HCT116 (cell line): ENCODE measurements at places on chromosomes 2 and 18. TPM values are rescaled to one million over a fixed set of nuclear protein-coding genes. Genes with fewer than 3 reads are reported as not detected.
A peak's percentile ranks its signal among the peaks of the same experiment; 100 is the strongest.

DNA sequence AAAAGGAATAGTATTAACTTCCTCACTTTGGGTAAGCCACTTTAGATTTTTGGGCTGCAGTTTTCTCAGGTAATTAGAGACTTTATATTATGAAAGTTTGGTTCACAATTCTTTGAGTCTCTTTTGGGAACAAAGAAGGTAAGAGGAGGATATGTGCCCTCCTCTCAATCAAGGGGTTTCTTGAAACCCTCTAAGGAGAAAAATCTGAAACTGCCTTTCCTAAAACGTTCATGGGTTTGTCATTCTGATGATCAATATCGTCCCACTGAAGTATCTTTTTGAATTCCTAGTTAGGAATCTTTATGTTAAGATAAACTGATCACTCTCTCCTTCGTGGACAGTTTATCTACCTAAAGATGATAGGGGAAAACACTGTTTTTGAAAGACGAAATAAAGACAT, 42.4 kb upstream of the AKAIN1 start:
- no peaks in the 10 kb centered on the region for H3K4me1 ChIP-seq
- no peaks in the 10 kb centered on the region for H3K27me3 ChIP-seq
- no peaks in the 10 kb centered on the region for H3K36me3 ChIP-seq
- H3K4me3 ChIP-seq, result no peak overlapping the region

Gene ZSWIM2
- total RNA-seq, result not detected

DNA sequence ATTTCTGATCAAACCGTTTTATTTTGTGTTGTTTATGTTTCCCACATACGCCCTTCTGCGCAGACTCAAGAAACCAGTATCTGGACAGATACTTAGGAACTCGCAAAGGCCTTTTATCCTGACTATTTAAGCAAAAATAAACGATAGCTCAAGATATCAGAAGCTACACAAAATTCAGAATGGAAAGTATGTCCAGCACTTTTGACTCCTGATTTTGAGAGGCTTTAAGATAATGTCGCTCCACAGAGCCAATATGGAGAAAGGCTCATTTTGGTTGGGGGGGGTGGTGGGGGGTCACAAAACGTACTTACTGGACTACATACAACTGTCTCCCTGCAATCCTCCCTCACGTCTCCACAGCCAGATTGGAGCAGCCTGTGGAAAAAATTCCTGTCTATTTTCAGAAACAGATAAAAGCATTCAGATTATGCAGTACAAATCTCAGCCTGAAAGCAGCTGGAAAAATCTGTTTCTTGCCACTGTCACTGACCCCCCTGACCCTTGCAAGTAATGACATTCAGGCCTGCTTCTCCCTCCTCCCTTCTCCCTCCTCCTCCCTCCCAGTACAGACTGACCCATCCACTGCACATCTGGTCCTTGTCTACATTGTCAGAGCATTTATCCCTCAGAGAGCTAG, 34.9 kb upstream of the LCLAT1 start:
- H3K27me3 ChIP-seq, result no peaks in the 10 kb centered on the region
- no peak overlapping the region for H3K27ac ChIP-seq
- H3K36me3 ChIP-seq, result no peaks in the 10 kb centered on the region
- no peak overlapping the region for H3K4me3 ChIP-seq
- no peaks in the 10 kb centered on the region for H3K4me1 ChIP-seq

DNA sequence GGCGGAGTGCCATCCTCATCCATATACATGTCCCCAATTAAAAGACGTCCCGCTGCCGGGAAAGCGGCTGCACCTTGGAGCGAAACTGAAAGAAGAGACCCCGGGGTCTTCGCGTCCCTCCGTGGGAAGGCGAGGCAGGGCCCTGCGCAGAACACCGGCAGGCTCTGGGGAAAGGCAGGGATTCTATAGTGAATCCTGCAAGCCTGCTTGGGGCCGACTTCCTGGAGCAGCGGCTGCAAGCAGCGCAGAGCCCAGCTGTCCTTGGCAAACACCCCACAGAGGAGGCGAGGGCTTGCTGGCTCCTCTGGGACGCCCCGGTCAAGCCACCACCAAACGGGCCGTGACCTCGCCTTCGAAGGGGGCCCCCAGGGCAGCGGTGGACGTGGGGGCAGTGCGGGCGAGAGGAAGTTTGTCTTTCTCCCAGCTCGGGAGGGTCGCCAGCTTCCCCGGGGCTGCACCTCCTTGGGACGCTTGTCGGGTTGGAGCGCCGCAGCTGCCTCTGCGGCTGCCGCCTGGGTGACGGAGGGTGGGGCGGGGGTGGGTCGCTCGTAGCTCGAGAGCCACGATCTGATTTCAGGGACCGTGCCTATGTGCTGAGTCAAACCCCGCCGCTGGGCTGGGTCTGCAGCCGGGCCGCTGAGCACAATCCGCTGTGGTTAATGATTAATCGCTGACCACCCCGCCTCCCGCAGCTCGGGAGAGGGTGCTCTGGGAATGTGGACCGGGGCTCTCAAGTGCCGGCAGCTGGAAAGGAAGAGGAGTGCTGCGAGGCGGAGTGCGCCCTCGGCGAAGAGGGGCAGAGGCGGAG, 486 bp upstream of the GPR39 start:
- no peaks in the 10 kb centered on the region for H3K27me3 ChIP-seq
- H3K4me1 ChIP-seq, result peaks cover 20% of the 10 kb centered on the region
- H3K36me3 ChIP-seq, result no peaks in the 10 kb centered on the region
- DNase-seq, result peak; percentile 94
